ENCODE measurements at places on chromosomes 7 and 10. TPM values are rescaled to one million over a fixed set of nuclear protein-coding genes. Genes with fewer than 3 reads are reported as not detected.

DNA sequence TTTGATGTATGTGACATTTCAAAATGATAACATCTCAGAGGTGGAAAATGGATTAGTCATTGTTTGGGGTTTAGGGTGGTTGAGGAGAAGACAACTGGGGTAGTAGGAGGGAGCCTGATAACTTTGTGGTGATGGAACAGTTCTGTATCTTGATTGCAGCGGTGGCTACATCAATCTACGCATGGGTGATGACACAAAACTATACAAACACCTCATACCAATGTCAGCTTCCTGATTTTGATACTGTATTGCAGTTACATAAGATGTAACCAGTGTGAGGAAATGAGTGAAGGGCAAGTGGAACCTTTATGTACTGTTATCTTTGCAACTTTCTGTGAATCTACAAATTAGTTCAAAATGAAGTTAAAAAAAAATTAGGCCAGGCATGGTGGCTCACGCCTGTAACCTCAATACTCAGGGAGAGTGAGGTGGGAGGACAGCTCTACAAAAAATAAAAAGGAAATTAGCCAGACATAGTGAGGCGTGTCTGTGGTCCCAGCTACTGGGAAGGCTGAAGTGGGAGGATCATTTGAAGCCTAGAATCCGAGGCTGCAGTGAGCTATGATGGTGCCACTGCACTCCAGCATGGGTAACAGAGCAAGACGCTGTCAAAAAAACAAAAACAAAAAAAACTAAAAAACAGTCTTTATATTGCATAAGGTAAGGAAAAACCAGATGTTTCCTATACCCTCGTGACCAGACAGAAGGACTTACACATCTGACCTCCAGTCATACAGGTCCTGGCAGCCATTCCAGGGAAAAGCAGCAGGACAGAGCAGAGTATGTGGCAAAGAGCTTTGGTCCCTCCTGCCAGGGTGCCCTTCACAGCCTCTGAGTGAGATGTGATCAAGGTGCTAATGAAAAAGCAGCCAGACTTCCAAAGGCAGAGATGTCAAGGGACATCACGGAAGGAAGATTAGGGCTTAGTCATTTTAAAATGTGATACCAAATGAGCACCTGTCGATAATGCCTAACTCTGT, 50.8 kb downstream of the CYTH3 start:
- no peaks in the 10 kb centered on the region for H3K27me3 ChIP-seq
- no peaks in the 10 kb centered on the region for H3K36me3 ChIP-seq
- H3K4me1 ChIP-seq = peaks cover 12% of the 10 kb centered on the region
- H3K4me3 ChIP-seq = no peak overlapping the region

- peak overlapping the region; percentile 98 for H3K27ac ChIP-seq
- H3K36me3 ChIP-seq = no peaks in the 10 kb centered on the region
- H3K27me3 ChIP-seq = no peaks in the 10 kb centered on the region
- peaks cover 8% of the 10 kb centered on the region for H3K4me1 ChIP-seq
- no peak for DNase-seq
Measured at GRCh38 chr10:86712317-86712707, 44.0 kb downstream of the LDB3 start.

DNA sequence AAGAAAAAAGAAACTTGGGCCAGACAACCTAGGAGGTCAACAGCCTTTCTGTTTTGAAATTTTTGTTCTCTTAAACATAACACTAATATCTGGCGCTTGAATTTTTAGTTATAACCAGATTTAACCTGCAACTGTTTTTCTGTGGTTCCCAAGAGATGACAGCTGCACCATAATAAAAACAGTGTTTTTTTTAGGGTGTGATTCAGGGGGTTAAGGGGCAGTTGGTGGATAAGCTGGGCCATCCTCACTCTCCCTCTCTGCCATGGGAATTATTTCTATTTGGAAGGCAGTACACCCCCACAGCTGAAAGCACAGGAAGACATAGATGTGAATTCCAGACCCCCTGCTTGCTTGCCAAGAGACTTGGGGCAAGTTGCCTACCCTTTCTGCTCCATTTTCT, 20.1 kb upstream of the TM9SF3 start:
- H3K27ac ChIP-seq = no peak overlapping the region
- H3K36me3 ChIP-seq = no peaks in the 10 kb centered on the region
- peaks cover 11% of the 10 kb centered on the region for H3K4me1 ChIP-seq
- no peak for DNase-seq
- H3K27me3 ChIP-seq = no peaks in the 10 kb centered on the region

DNA sequence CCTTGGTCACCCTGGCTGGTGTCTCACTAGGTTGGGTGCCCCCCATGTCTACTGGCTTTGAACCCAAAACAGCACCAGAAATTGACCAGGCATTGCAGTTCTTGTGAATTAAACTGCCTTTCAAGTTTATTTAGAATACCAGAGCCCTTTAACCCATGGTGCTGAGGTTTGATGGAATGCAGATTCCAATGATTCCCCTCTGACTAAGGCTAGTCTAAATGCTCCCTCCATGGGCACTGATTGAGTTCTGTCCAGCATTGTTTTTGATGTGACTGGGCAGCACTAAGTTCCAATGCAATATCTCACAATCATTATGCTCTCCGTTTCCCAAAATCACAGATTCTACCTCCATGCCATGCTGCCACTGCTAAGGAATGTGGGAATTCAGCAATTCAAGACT, 1047.4 kb upstream of the LRRN3 start:
- no peak overlapping the region for H3K4me3 ChIP-seq
- H3K27me3 ChIP-seq = no peaks in the 10 kb centered on the region
- no peak overlapping the region for H3K27ac ChIP-seq
- DNase-seq = no peak

Gene GLI3
- 0.07 TPM for total RNA-seq
